ENCODE measurements at places on chromosomes 7 and 10. TPM values are rescaled to one million over a fixed set of nuclear protein-coding genes. Genes with fewer than 3 reads are reported as not detected.

- H3K4me3 ChIP-seq = no peak overlapping the region
- H3K27ac ChIP-seq = no peak overlapping the region
- H3K4me1 ChIP-seq = no peaks in the 10 kb centered on the region
- peaks cover 53% of the 10 kb centered on the region for H3K27me3 ChIP-seq
- no peaks in the 10 kb centered on the region for H3K36me3 ChIP-seq
- DNase-seq = no peak
Measured at GRCh38 chr10:1255600-1256431, 199.6 kb downstream of the WDR37 start.

GRCh38 chr7:92226981-92227380 lies 18.7 kb downstream of the KRIT1 start:
- no peak for DNase-seq
- H3K4me1 ChIP-seq = no peaks in the 10 kb centered on the region
- H3K27ac ChIP-seq = no peak overlapping the region
- no peaks in the 10 kb centered on the region for H3K27me3 ChIP-seq
- H3K4me3 ChIP-seq = no peak overlapping the region
- peaks cover 90% of the 10 kb centered on the region for H3K36me3 ChIP-seq

- H3K4me1 ChIP-seq = no peaks in the 10 kb centered on the region
- no peak overlapping the region for H3K4me3 ChIP-seq
- H3K27me3 ChIP-seq = peaks cover 8% of the 10 kb centered on the region
- H3K27ac ChIP-seq = no peak overlapping the region
- H3K36me3 ChIP-seq = no peaks in the 10 kb centered on the region
Measured at GRCh38 chr7:108178398-108178797, 48.2 kb upstream of the LAMB4 start.

DNA sequence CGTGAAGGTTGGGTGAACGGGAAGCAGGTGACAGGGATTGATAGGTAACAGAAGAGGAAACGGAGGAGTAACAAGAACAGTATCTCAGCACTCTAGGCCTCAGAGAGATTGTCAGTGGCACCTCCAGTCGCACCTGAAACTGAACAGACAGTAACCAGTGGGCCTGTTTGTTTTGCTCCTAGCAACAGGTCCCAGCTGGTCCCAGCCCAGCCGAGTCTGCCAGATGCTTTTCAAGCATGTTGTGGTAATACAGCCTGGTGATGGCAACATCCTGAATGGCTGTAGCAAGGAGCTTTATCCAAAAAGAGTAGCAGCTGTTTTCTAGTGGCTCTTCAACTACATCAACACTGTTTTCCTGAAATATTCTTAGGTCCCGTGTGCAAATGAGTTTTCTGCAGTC lies 4.7 kb downstream of the CACNB2 start:
- peaks cover 18% of the 10 kb centered on the region for H3K27me3 ChIP-seq
- H3K4me3 ChIP-seq = no peak overlapping the region
- no peaks in the 10 kb centered on the region for H3K36me3 ChIP-seq
- peak overlapping the region; percentile 64 for H3K27ac ChIP-seq
- DNase-seq = peak; percentile 62
- H3K4me1 ChIP-seq = peaks cover 36% of the 10 kb centered on the region

DNA sequence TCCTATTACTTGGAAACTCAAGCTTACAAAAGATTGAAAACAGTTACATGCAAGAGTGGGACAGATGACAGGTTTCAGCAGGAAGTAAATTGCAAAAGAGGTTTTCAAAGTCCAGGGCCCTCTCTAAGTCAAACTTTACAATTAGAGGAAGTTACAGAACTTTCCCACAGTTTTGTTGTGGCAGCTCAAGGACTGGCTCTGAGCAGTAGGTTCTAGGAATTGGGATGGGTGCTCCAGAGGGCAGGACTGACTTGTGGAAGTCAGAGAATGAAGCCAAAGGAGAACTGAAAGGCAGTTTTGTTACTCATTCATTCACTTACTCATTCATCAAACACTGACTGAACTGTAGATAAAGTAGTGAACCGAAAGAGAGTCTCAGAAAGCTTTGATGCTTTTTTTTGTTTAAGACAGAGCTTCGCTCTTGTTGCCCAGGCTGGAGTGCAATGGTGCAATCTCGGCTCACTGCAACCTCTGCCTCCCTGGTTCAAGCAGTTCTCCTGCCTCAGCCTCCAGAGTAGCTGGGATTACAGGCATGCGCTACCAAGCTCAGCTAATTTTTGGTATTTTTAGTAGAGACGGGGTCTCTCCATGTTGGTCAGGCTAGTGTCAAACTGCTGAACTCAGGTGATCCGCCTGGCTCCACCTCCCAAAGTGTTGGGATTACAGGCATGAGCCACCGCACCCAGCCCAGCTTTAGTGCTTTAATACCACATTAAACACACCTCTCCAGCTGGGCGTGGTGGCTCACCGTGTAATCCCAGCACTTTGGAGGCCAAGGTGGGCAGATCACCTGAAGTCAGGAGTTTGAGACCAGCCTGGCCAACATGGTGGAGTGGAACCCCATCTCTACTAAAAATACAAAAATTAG lies 66.8 kb upstream of the CCNJ start:
- no peak overlapping the region for H3K27ac ChIP-seq
- H3K27me3 ChIP-seq = no peaks in the 10 kb centered on the region
- H3K36me3 ChIP-seq = no peaks in the 10 kb centered on the region

- H3K36me3 ChIP-seq = no peaks in the 10 kb centered on the region
- H3K27me3 ChIP-seq = no peaks in the 10 kb centered on the region
- no peak overlapping the region for H3K4me3 ChIP-seq
- no peak for DNase-seq
- H3K27ac ChIP-seq = no peak overlapping the region
Measured at GRCh38 chr7:113424185-113424817, 305.9 kb upstream of the SMIM30 start.

DNA sequence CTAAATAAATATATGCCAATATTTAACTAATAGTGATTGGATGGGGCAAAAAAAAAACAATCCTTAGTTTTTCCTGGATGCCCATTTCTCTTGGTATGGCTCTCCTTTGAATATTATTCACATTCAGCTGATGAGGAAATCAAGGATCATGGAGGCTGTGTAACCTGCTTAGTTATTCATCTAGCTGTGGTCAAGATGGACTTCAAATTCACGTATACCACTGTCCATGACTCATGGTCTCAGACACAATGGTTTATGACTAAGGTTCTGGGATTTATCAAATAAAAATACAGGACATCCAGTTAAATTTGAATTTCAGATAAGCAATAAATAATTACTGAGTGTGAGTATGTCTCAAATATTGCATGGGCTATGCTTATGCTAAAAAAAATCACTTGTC lies 191.5 kb upstream of the CELF2 start:
- no peak for DNase-seq
- H3K4me1 ChIP-seq = peaks cover 65% of the 10 kb centered on the region
- no peaks in the 10 kb centered on the region for H3K27me3 ChIP-seq
- no peak overlapping the region for H3K4me3 ChIP-seq
- H3K36me3 ChIP-seq = no peaks in the 10 kb centered on the region
- peak overlapping the region; percentile 87 for H3K27ac ChIP-seq

- H3K27me3 ChIP-seq = no peaks in the 10 kb centered on the region
- no peaks in the 10 kb centered on the region for H3K36me3 ChIP-seq
- DNase-seq = no peak
- H3K4me1 ChIP-seq = no peaks in the 10 kb centered on the region
- H3K4me3 ChIP-seq = no peak overlapping the region
Measured at GRCh38 chr7:91551377-91552175, 287.3 kb downstream of the FZD1 start.

GRCh38 chr7:73973091-73973490 lies 54.9 kb upstream of the ELN start:
- H3K27me3 ChIP-seq = peaks cover 7% of the 10 kb centered on the region
- H3K4me1 ChIP-seq = no peaks in the 10 kb centered on the region
- no peak overlapping the region for H3K27ac ChIP-seq
- no peaks in the 10 kb centered on the region for H3K36me3 ChIP-seq
- no peak overlapping the region for H3K4me3 ChIP-seq
- DNase-seq = peak; percentile 54

- peaks cover 6% of the 10 kb centered on the region for H3K4me1 ChIP-seq
- H3K27ac ChIP-seq = no peak overlapping the region
- no peak for DNase-seq
- H3K4me3 ChIP-seq = no peak overlapping the region
- no peaks in the 10 kb centered on the region for H3K36me3 ChIP-seq
Measured at GRCh38 chr10:4033341-4033896, 248.4 kb upstream of the KLF6 start.

GRCh38 chr7:1028775-1029636 lies 15.3 kb upstream of the GPR146 start:
- peaks cover 9% of the 10 kb centered on the region for H3K36me3 ChIP-seq
- no peaks in the 10 kb centered on the region for H3K27me3 ChIP-seq
- H3K4me1 ChIP-seq = peaks cover 42% of the 10 kb centered on the region
- peak overlapping the region; percentile 94 for H3K4me3 ChIP-seq
- H3K27ac ChIP-seq = peak overlapping the region; percentile 94

The PDAP1 gene
- total RNA-seq = 93.2 TPM

The TUBB8 gene
- total RNA-seq = not detected

The TRIP6 gene
- 11.7 TPM for total RNA-seq

The TBXAS1 gene
- 3.9 TPM for total RNA-seq

The COBL gene
- 77.1 TPM for total RNA-seq

The PLXDC2 gene
- 16.6 TPM for total RNA-seq

The MKX gene
- total RNA-seq = 0.22 TPM

The SFTPA1 gene
- total RNA-seq = not detected

The CYP3A4 gene
- not detected for total RNA-seq

The ANKRD30A gene
- total RNA-seq = not detected
